ENCODE measurements at places on chromosomes 4 and X. TPM values are rescaled to one million over a fixed set of nuclear protein-coding genes. Genes with fewer than 3 reads are reported as not detected.

SPON2 gene
- total RNA-seq: 281 TPM

AFP gene
- 1.7 TPM for total RNA-seq

MBNL3 gene
- total RNA-seq: 1.5 TPM

HDX gene
- 6.1 TPM for total RNA-seq

NPY1R gene
- total RNA-seq: under 0.01 TPM

TMEM255A gene
- total RNA-seq: not detected

UCHL1 gene
- 680 TPM for total RNA-seq

FGF13 gene
- 1.7 TPM for total RNA-seq

SHOX gene
- total RNA-seq: not detected

TMEM154 gene
- total RNA-seq: 15.4 TPM

SLC34A2 gene
- not detected for total RNA-seq

TLL1 gene
- total RNA-seq: under 0.01 TPM

PPP1R2C gene
- total RNA-seq: not detected

CT45A3 gene
- not detected for total RNA-seq

CT45A5 gene
- total RNA-seq: not detected

STK26 gene
- total RNA-seq: 13.6 TPM

CCDC120 gene
- 0.11 TPM for total RNA-seq
